ENCODE measurements at places on chromosomes 7 and 10.

GRCh38 chr7:122327969-122328368 is 23.4 kb upstream of the FEZF1 start:
- DNase-seq: no peak

- DNase-seq: no peak
Observed at GRCh38 chr7:149843566-149843965, 5.4 kb downstream of the ZNF862 start.

DNA sequence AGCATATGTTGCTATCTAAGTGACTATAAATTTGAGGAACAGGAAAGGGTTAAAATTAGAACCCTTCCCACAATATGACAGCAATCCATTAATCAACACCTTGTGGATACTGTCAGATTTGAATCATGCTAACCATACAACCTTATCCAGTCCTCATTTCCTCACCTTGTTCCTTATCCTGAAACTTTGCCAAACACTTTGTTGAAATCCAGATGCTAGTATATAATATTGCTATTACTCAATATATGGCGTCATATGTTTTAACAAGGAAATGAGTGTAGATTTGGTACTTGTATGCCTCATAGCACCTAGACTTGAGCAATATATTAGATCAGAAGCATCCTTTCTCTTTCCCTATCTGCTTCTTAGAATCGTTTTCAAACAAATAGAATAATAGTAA is 66.3 kb upstream of the SLC25A13 start:
- peak; percentile 71 for DNase-seq

DNA sequence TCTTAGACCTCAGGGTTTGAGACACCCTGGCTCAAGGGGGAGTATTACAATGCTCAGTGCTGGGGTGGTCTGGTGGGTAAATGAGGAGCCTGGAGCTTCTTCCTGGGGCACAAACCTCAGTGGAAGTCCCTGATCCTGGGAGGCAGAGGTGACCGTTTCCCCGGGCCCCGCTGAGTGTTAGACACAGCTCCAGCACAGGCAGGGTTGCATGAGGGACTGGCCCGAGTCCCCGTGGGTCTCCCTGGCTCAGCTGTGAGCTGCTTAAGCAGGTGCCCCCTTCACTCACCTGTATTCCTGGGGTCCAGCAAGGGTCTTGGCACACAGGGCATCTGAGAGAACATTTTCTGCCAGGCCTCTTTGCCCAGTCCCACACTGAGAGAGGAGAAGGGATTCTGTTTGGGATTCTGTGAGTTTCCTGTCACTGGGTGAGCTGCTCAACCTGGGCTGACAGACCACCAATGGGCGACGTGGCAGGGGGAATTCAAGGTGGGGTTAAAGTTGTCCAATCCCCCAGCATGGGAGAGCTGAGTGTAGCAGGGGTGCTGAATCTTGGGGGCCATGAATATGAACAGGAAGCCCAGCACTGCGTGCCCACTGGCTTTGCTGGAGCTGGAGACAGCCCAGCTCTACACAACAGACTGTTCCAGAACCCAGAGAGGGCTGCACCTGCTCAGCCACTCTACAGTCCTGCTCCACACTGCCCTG is 29.9 kb downstream of the DDIT4 start:
- no peak for DNase-seq

DNA sequence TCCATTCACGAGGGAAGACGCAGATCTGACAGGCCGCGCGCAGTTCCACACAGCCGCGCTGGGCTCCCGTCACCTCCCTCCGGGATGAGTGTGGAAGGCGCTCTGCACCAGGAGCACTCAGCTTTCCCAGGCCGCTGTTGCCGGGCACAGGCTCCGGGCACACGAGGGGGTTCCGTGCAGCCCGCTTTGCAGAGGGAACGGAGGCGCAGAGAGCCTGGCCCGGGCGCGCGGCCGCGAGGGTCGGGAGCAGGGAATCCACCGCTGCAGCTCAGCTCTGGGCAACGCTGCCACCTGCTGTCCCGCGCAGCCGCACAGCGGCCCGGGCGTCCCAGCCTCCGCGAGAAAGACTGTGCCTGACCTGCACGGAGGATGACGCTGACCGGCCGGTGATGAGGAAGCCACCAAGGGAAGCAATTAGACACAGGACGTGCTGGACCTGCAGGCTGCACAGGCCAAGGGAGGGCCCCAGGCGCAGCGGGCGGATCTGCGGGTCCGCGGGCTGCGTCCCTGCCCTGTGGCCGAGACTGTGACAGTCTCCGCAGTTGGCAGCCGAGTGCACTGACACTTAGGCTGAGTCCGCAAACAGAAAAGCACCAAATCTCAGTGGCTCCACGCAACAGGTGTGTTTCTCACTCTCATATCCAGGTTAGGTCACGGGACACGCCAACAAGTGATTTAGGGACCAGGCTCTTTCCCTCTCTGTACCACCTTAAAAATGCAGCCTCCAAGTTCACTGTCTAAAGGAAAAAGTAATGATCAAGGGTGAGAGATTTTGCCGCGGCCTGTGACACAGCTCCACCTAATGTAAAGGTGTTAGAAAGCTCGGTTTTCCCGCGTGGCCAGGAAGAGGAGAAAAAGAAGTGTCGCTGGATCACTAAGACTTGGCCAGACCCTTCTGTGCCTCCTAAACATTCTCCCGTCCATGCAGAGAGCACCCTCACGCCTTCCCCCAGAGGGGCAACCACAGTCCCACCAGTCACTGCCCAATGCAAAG is 94.5 kb downstream of the SEC61G start:
- DNase-seq: peak; percentile 8

DNA sequence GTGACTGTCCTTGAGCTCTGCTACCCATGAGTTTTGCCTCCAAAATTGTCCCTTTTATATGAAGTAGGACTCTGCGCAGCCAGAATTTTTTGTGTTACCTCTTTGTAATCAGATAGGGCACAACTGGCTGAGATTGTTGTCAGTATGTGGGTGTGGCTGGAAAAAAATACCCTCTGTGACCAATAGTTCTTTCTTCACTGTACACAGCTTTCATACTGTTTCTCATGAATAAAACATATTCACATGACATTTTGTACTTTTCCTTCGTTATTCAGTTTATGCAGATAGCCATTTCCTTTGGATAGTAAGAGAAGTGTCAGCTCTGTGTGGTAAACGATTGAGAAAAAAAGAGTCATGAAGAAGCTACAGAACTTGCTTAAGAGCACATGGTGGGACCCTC is 49.6 kb upstream of the WNT8B start:
- no peak for DNase-seq

GRCh38 chr7:29189743-29190201 is 4.8 kb upstream of the CHN2 start:
- DNase-seq: peak; percentile 54

Measured in cardiac muscle cell (in vitro differentiated cells and primary cell).